ENCODE measurements at places on chromosomes 2 and 18. TPM values are rescaled to one million over a fixed set of nuclear protein-coding genes. Genes with fewer than 3 reads are reported as not detected.

SPR gene
- total RNA-seq: 140 TPM

SCTR gene
- not detected for total RNA-seq

RAD51AP2 gene
- total RNA-seq: not detected

LCT gene
- total RNA-seq: 0.03 TPM

DNAJC5G gene
- total RNA-seq: not detected

CD8A gene
- 0.34 TPM for total RNA-seq

DSG1 gene
- total RNA-seq: not detected

TRAF3IP1 gene
- 11.1 TPM for total RNA-seq

SKOR2 gene
- total RNA-seq: not detected

All from A549 treated with DMSO at 1 μM for 4 hours (cell line).